ENCODE measurements at places on chromosomes 4 and X.

GRCh38 chr4:125832161-125832560 is 517.4 kb downstream of the FAT4 start:
- no peak for DNase-seq

DNA sequence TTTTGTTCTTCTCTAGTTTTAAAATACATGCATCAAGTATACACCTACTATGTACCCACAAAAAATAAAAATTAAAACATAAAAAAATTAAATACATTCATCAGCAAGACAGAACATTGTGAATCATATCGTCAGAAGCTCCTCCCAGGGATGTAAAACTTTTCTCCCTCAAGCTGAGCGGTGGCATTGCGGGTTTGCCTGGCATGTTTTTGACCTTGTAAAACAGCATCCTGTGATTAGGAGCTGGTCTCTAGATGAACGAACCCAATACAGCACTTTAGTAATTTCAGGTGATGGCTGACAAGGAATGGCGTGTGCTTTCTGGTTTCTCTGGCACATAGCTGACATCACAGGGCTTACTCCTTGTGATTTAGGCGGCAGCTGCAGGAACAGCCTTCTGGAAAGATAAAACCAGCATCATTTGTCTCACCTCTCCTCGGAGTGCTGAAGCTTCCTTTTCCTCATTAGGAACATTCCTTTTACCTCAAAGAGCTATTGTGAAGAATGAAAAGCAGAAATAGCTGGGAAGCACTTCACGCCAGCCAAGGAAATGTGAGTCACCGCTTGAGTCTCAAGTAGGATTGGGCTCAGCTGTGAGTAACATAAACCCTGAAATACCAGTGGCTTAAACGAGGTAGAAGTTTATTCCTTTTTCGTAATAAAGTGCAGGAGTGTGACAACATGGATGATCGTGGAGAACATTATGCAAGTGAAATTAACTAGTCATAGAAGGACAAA is 44.3 kb downstream of the NYX start:
- no peak for DNase-seq

DNA sequence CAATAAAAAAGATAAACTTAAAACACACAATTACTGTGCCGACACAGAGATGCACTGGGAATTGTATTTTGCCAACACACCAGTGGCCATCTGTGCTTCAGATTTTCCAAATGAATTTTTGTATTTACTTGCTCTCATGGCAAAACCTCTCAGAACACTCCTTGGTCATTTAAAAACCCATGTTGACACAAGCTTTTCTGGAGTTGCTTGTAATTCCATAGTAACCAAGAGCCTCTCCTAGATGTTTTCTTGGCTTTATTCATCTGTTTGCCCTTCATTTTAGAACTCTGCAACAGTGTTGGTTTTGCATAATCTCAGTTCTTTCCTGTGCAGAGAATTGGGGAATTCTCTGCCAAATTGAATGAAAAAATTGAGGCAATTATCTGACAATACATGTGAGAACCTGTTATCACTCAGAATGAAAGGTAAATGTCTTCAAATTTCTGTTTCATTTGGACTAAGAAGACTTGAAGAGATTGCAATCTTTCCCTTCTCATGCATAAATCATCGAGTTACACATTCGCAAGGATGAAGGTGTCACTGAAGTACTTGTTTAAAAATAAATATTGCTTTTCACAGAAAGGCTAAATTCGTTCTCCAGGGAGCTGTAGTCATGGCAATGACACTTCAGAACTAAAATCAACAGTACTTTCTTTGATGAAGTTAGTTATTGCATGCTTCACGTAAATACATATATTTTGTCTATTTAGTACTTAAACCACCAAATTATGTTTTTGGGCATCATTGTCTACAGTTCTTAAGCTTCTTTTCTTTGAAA is 301.8 kb upstream of the CTSO start:
- DNase-seq = no peak

DNA sequence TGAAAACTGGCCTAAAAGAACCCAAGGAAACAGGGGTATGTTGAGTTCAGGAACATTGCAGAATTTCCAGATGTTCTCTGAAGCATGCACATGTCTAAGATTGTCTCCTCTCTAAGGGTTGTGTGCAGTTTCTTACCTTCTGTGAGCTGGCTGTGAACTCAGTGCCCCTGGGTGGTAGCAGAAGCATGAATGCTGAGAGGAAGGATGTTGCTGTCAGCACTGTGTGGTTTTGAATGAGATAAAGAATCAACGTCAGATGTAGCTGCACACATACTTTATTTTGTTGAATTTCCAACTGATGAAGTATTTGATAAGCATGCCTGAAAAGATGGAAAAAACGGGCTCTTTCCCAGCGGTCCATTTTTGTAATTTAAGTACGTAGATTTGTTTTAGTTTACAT is 23.8 kb upstream of the CD38 start:
- DNase-seq = no peak

DNA sequence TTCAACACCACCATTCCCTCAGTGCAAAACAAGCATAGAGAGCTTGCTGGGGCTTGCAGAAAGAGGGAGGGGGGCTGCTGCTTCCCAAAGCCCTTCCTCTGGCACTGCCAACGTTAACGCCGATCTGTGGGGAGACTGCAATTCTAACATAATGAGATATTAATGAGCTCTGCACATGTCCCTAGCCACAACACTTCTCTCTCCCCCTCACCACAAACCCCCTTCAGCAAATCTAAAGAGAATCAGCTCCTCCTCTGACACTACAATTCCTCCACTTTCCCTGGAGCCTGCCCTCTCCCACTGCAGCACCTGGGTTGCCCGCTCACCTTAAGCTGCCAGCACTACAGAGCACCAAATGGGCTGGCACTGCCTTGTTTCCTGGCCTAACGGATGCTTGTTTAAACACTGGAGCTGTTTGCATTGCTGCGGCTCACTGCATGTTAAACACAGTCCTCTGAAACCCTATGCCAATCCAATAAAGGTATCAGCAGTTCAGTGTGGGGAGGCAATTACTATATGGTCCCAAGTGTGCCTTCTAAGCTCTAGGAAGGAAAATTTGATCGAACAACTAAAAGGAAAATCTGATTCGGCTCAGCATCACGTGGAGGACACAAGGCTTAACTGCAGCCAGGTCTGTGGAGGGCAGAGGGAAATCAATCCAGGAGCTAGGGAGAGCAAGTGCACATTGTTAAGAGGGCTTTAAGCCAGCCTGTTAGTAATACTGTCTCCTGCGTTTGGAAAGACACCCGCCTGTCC is 232.4 kb downstream of the MAML3 start:
- DNase-seq = no peak

- no peak for DNase-seq
Observed at GRCh38 chr4:14871676-14872430, 130.4 kb upstream of the CPEB2 start.

DNA sequence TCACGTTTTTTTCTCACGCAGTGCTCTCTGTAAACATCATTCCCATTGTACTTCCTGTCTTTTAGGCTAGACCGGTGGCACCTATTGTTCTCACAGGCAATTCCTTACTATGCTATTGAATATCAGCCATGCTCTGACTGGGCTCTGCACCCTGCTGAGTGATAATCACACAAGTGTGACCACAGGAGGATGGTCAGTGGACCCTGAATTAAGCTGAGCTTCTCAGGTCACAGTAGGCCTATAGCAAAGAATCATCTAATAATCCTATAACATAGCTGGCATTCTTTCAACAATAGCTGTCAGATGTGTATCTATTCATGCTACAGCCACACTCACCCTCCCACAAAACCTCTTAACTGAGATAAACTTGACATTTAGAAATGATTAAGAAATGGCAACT is 2399.8 kb upstream of the TENM3 start:
- no peak for DNase-seq

GRCh38 chr4:41791557-41791956 is 43.0 kb upstream of the PHOX2B start:
- no peak for DNase-seq

DNA sequence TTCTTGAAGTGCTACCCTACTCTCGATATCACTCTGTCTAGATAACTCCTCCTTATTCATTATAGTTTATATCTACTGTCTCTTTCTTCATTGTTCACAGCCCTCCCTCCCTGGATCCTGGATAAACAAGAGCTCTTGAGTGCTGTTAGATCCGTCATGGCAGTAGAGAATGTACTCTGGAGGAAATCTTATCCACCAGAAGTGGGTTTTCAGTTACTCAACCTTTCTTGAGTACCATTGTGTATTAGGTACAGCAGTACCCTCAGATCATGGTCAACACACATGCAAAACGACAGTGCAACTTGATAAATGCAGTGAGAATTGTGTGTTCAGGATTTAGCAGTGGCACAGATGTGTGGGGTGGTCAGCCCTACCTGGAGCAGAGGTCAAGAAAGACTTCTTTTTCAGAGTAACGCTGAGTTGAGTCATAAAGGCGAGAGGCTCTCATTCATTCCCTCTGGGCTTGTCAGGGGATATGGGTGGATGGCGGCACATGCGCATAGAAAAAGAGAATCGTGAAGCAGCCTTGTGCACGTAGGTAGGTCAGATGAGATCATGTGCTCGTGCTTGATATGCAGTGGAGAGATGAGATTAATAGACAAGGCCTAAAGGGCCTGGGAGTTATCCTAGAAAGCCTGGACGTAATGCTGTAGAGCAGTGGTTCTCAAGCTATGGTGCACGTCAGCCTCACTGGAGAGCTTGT is 89.5 kb downstream of the SNX25 start:
- no peak for DNase-seq

DNA sequence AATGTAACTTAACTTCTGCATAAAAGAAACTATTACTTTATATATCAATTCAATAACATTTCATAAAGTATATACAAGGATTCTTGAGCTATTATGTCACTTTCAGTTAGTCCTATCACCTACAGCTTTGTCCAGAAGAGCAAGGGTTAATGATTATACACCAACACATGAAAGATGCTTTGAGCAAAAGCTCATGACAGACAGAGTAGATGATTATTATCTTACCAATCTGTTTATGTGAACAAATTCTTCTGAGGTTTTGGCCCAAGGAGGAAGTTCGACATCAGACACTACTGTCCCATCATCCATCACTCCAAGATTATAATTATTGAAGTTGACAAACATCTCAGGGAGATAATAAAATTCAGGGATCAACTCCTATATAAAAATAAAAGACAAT is 166.7 kb upstream of the MAB21L2 start:
- DNase-seq = no peak

- DNase-seq = no peak
Observed at GRCh38 chrX:110315551-110315950, 2.3 kb downstream of the AMMECR1 start.

GRCh38 chr4:40850496-40850895 is 100.7 kb downstream of the NSUN7 start:
- DNase-seq = no peak

DNA sequence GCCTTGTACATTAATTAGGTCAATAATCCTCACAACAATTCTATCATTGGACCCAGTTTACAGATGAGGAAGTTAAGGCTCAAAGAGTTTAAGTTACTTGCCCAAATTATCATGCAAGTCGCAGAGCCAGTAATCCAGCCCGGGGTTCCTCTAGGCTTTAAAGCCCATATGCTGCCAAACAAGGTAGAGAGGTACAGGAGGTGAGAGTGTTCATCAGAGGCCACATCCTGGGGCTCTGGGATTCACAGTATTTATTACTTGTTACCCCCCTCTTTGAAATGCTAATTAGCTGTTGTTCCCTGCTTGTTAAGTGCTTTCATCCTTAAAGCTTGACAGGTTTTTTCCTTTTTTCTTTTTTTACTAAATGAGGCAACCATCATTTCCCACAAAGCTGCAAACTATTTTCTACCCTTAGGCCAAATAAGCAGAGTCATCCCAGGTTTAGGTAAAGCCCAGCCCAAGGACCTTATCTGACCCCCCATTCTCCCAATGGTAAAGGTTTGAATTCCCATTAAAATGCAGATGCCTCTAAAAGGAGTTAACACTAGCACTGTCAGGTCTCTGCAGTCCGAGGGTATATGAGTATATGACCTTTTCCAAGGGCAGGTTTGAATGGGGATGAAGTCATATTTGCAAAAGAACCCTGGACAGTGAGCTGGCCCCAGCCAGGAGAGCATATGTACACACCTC is 150.3 kb downstream of the SOX3 start:
- no peak for DNase-seq

GRCh38 chr4:27684610-27685011 is 824.0 kb downstream of the STIM2 start:
- no peak for DNase-seq

- DNase-seq = no peak
Observed at GRCh38 chrX:41459716-41460115, 12.6 kb downstream of the NYX start.

DNA sequence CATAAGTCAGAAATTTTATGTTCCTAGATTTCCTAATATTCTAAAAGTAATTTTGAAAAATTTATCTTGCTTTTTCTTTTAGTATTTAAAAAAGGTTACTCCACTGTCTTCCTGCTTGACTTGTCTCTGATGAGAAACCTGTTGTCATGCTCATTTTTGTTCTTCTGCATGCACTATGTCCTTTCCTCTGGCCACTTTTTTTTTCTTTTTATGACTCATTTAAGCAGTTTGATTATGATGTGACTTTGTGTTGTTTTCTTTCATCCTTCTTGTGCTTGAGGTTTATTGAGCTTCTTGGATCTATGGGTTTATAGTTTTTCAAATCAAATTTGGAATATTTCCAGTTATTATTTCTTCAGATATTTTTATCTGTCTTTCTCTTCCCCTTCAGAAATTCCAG is 12.0 kb upstream of the UFSP2 start:
- no peak for DNase-seq

DNA sequence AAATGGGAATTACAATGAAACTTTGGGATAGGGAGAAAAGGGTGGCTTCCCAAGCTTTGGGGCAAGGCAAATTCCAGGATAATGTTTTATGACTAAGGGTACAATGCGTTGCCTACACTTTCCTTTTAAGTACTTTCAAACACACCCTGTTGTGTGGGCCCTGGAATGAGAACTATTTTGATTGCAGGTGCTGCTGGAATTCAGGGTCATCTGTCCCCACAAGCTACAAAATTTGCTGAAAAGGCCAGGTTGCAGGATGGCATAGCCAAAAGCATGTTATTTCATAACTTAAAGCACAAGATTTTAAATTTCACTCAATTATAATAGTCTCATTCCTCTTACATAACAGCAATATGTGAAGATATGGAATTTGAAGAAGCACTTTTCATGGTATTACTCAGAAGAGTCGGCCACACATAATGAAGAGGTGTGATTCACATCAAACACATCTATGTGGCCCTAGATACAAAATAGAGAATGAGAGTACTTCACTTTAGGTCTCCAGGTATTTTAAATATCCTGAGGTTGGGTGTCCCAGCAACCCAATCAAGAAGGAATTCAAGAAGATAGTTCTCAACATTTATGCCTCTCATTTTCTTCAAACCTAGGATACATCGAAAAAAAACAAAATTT is 89.3 kb downstream of the APBB2 start:
- no peak for DNase-seq

DNA sequence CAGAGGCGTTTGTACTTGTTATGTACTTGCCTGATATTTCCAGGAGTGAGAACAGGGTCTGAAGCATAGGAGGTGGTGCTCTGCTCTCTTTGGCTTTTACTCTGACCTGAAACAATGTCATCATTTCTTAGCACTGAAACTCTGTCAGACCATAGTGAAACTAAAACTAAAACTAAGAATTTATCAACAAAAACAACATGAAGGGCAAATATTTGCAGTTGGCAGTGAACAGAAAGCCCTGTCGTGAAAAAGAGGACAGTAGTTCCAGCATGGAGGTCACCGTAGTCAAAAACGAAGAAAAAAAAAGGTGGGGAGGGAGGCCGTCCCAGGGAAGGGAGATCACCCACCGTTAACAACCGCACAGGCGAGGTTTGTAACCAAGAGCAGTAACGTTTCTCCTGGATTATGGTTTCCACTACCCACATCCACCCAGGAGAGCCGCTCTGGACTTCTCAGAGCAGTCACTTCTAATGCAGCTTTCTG is 97.5 kb downstream of the ANK2 start:
- no peak for DNase-seq
